ENCODE measurements at places on chromosomes 6 and 20.

DNA sequence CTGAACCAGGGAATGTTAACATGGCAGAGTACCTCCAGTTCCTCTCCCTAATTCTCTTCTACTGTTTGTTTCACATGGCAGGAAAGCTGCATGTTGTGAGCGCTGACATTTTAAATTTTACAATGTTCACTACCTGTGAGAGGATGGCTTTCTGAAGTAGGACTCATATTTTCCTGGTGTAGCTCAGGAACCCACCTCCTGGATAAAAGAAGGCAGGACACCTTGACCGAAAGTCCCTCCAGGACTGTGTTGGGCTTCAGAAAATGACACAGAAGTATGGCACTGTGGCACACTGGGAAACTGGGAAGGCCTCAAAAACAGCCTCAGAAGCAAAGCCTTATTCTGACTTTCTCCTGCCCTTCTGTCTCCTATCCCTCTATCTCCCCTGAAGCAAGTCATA lies 33.3 kb downstream of the PTPRK start:
- no peak for DNase-seq

DNA sequence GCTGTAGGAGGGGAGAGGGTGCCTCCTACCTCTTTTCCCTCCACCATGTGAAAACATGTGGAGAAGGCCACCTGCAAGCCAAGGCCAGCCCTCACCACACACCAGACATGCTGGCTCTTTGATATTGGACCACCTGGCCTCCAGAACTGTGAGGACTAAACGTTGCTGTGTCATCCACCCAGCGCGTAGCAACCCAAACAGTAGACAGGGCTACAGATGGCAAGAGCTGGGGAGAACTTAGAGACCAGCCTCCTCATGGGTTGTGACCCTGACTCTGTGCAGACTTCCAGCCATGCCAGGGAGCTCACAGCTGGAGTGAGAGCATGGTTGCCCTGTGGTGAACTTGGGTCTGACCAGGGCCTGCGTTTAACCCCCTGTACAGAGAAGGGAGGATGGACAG lies 195.9 kb upstream of the CST7 start:
- no peak for DNase-seq

- DNase-seq, result peak; percentile 44
These were observed 8.7 kb downstream of the ZNF335 start for GRCh38 chr20:45963059-45964005.

DNA sequence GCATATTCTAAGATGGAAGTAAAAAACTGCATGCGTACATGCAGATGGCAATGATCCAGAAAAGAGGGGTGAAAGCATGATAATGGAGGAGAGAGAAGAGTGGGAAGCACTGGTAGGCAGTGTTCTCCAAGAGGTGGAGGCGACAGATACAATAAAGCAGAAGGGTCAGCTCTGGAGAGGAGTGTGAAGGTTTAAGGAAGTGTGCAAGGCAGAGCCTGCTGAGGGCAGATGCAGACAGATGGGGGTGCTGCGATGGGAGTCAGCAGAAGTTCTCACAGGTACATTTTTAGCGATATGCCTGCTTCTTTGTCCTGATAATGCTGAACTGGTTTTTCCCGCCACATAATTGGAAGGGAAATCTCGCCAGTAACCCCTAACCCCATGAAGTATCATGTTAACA lies 81.1 kb upstream of the C6orf118 start:
- DNase-seq, result no peak

DNA sequence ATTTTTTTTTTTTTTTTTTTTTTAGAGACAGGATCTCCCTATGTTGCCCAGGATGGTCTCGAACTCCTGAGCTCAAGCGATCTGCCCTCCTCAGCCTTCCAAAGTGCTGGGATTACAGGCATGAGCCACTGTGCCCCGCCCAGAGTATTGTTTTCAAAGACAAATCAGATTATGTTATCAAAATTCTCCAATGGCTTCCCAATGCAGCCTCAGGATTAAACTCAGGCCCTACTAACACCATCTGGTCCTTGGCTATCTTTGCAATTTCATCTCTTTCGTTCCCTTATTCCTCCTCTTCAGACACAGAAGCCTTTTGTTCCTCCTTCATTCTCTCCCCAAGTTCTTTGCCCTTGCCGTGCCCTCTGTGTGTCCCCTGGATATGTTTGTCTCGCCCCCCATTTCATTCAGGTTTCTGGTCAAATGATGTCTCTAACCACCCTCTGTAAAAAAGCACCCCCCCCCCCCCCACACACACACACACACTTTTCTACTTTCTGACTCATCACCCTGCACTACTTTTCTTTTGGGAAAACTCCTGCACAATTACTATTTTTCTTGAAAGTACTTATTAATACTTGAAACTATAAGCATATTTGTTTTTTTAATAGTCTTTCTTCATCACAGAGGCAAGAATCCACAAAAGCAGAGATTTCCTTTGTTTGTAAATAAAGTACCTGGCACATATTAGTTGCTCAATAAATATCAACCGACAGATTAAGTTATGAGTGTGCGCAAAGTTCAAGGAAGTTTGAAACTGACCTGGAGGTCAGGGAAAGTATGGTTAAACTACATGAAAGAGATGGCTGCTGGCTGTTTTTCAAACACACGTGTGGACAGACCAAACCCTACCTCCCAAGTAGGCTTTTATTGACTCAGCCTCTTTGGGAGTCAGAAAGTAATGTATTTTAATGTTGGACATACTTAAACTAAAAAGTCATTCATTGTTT lies 16.7 kb downstream of the BTN1A1 start:
- DNase-seq, result no peak

- DNase-seq, result no peak
These were observed 248.8 kb downstream of the TTLL2 start for GRCh38 chr6:167573461-167574215.

GRCh38 chr6:37059344-37060194 lies 54.1 kb downstream of the FGD2 start:
- peak; percentile 84 for DNase-seq

DNA sequence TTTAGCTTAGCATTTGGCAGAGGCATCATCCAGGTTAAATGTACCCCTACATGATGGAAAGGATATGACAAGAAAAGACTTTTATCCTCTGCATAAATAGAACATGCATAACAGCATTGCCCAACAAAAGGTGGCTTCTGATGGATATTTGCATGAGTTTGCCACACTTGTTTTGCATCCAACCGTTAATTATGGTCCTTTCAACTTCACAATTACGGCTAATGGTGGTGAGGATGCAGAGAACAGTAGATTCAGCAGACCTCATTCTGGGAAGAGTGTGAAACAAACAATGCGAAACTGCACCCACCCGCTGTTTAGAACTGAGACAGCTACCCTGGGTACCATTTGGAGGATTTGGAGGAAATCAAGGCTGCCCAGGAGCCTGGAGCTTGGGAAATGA lies 690.9 kb upstream of the CHD6 start:
- no peak for DNase-seq

DNA sequence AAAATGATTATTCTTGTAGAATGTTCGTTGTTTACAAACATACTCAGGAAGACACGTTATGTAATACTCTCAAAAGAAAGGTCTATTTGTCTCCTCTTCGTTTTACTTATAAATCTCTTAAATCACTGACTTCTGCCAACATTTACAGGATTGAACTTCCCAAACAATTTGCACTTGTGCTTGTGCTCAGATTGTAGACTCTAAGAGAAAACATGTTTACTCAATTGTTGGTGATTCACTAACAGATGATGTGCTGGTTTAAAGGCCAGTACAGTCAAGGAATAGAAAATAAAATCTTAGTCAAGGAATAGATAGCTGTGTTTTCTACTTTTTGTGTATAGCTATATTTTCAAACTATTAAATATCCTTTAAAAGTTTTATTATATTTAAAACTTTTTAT lies 172.8 kb downstream of the GJA1 start:
- no peak for DNase-seq

- no peak for DNase-seq
These were observed 54.3 kb upstream of the GMPR start for GRCh38 chr6:16184129-16184528.

DNA sequence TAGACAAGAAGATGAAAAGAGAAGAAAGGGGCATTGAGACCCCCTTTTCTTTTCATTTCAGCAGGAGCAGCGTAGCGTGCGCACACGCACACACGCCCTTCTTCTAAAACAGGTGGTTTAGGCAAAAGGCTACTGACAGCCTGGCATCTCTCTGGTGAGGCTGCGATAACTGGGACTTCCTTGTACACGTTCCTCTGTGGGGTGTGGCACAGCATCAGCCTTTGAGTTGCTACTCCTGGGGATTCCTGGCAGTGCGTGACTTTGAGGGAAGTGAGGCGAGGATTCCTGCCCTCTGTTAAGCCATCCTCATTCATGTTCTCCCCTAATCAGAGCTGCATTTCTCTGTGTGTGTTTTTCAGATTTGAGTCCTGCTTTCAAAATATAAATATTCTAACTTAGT lies 94.7 kb downstream of the TMEM170B start:
- DNase-seq, result no peak

GRCh38 chr6:149365197-149365596 lies 34.9 kb upstream of the SUMO4 start:
- DNase-seq, result no peak

DNA sequence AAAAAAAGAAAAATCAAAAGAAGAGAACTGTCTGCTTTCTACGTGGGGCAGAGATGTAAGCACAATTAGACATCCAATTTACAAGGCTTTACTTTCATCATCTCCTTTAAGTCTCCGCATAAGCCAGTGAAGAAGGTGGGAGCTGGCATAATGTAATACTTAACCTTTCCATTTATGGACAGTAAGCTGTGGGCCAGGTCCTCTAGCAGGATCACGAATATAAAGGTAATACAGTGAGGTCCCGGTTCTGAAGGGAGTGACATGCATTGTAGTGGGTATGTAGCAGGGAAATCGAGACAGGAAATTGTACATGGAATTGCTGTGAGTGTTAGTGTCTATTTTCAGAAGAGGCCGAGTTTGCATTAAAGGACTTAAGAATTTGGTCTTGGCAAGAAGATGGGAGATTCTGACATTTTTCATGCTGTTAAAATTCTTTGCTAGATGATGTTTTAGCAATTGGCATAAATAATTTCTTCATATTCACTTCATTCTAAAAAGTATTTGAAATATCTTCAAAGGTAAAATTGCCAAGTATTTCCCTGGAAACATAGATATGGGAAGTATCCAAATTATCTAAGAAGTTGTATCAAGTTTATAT lies 20.4 kb upstream of the POPDC3 start:
- no peak for DNase-seq
